Activated CD8-positive, alpha-beta T cell treated with anti-CD3 and anti-CD28 coated beads, Interleukin-2, amount 10 ng/mL, durations not matched to agents 7 days and 5 days (primary cell): ENCODE measurements at places on chromosomes 5 and 9. TPM values are rescaled to one million over a fixed set of nuclear protein-coding genes. Genes with fewer than 3 reads are reported as not detected.

DNA sequence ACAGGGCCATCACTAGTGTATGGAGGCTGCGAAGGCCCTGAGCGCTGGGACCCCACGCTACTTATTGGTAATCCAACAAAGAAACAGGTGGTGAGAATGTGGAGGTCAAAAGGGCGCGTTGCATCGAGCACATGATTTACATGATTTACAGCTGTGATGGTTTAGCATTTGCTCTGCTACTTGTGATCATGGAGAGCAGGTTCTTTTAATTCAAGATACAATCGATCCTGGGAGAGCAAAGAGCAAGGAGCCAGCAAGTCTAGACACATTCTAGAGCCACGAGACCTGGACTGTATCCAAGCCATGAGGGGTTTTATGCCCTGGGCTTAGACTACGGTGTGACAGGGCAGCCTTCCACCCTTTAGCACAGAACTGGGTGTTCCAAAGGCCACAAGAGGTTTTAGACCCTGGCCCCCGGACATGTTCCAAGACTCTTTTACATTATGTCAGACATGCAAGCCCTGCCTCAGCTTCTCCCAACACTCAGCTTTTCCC, 47.0 kb upstream of the CLK4 start:
- H3K27me3 ChIP-seq = no peaks in the 10 kb centered on the region
- H3K36me3 ChIP-seq = no peaks in the 10 kb centered on the region

- peaks cover 31% of the 10 kb centered on the region for H3K4me1 ChIP-seq
- peaks cover 6% of the 10 kb centered on the region for H3K27me3 ChIP-seq
- DNase-seq = no peak
- H3K36me3 ChIP-seq = peaks cover 46% of the 10 kb centered on the region
- H3K27ac ChIP-seq = peak overlapping the region; percentile 95
- H3K4me3 ChIP-seq = peak overlapping the region; percentile 92
Measured at GRCh38 chr5:6378766-6379103, 388 bp upstream of the MED10 start.

DNA sequence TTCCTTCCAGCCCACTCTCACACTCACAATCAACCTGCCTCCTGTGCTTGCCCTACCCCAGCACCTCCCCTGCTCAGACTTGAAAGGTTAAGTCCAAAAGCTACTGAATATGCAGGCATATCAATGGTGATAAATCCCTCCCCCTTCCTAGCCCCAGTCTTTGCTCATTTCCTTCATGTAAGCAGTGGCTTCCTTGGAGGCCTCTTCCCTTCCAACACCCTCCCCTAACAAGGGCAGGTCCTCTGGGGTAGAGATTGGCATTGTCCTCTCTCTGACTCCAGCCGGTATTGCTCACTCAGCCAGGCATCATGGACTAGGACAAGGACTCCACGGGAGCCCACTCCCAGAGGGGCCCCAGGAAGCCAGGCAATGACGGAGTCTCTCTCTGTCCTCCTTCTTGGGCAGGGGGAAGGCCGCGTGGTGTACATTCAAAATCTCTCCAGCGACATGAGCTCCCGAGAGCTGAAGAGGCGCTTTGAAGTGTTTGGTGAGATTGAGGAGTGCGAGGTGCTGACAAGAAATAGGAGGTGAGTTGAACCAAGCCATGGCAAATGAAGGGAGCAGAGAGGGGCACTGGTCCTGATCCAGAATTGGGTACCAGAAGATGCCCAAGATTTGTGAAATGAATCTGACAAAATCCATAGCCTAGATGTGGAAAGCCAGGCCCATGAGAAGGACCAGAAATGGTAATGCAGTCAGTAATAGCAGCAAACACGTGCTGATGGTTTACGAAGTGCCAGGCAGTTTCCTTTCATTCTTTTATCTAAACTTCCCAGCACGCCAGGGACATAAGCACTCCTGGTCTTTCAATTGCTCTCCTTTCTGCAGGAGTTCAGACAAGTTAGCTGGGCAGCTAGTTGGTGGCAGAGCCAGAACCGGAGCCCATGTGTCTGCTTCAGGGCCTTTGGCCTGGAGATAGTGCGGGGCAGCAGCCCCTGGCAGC, 102.5 kb downstream of the PDE6A start:
- no peak for DNase-seq
- H3K4me3 ChIP-seq = no peak overlapping the region
- no peaks in the 10 kb centered on the region for H3K4me1 ChIP-seq

DNA sequence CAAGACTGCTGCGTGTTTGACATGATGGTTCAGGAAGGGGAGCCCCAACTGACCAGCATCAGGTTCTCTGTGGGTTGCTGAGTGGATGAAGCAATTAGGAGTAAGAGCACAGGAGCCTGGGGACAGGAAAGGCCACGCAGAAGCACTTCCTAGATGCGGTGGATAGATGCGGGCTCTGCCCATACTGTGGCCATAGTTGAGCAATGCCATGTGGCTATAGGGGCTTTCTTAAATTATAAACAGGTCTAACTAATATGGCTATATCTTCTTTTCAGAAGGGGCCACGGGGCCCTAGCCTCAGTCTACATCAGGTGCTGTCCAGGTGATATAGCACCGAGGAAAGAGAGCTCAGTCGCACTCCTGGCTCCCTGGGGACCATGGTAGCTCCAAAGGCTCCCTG, 198.6 kb downstream of the GADD45G start:
- no peaks in the 10 kb centered on the region for H3K4me1 ChIP-seq
- no peak for DNase-seq
- no peak overlapping the region for H3K4me3 ChIP-seq
- no peak overlapping the region for H3K27ac ChIP-seq
- H3K27me3 ChIP-seq = peaks cover 35% of the 10 kb centered on the region
- no peaks in the 10 kb centered on the region for H3K36me3 ChIP-seq

DNA sequence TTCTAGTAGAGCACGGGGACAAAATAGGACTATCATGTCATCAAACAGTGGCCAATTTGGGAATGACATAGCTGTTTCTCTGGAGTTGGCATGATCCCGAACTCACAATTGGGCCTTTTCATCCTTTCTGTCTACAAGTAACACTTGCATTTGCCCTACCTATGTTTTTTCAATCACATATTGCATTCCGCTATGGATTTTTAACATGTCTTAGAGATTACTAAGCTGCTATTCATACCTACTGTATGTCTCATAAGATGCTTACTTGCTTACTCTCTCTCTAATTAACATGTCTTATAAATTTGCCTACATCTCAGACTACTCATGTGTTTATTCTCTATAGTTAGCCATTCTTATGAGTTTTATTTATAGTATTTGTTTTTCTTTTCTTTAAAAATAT, 341.2 kb upstream of the CTNND2 start:
- H3K27me3 ChIP-seq = no peaks in the 10 kb centered on the region
- no peaks in the 10 kb centered on the region for H3K36me3 ChIP-seq
- H3K27ac ChIP-seq = no peak overlapping the region
- H3K4me3 ChIP-seq = no peak overlapping the region
- DNase-seq = no peak
- no peaks in the 10 kb centered on the region for H3K4me1 ChIP-seq

DNA sequence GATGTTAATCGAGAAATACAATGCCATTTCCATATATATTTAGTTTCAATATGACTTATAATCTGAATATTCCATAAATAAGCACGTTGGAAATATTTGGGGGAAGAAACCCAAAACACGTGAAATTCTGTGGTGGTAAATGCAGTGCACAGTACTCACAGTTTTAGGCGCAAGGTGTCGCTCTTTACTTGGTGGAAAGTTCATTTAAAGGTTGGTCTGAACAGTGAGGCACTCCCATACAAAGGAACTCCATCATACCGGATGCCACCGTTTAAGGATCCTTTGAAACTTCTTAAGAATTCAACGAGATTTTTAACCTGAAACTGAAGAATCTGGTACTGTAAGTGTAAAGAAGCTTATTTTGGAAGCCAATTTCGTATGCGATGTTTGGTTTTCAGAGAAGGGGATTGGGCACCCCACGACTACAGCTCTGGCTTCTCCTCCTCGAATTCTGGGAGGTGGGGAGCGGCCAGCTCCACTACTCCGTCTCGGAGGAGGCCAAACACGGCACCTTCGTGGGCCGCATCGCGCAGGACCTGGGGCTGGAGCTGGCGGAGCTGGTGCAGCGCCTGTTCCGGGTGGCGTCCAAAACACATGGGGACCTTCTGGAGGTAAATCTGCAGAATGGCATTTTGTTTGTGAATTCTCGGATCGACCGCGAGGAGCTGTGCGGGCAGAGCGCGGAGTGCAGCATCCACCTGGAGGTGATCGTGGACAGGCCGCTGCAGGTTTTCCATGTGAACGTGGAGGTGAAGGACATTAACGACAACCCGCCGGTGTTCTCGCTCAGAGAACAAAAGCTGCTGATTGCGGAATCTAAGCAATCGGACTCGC, at the start of gene PCDHA11:
PCDHA11 (plus strand) TSS at position 237 of the 834 bp plus-strand sequence; CDS start at position 384, 147 bp downstream.
- H3K27me3 ChIP-seq = no peaks in the 10 kb centered on the region
- DNase-seq = no peak
- no peaks in the 10 kb centered on the region for H3K36me3 ChIP-seq
- H3K27ac ChIP-seq = no peak within 1 kb of the TSS
- H3K4me1 ChIP-seq = no peaks in the 10 kb centered on the region
- no peak within 1 kb of the TSS for H3K4me3 ChIP-seq

GRCh38 chr5:111223101-111223786, 940 bp upstream of the CAMK4 start:
- DNase-seq = peak; percentile 52
- no peaks in the 10 kb centered on the region for H3K27me3 ChIP-seq
- H3K4me1 ChIP-seq = peaks cover 16% of the 10 kb centered on the region

DNA sequence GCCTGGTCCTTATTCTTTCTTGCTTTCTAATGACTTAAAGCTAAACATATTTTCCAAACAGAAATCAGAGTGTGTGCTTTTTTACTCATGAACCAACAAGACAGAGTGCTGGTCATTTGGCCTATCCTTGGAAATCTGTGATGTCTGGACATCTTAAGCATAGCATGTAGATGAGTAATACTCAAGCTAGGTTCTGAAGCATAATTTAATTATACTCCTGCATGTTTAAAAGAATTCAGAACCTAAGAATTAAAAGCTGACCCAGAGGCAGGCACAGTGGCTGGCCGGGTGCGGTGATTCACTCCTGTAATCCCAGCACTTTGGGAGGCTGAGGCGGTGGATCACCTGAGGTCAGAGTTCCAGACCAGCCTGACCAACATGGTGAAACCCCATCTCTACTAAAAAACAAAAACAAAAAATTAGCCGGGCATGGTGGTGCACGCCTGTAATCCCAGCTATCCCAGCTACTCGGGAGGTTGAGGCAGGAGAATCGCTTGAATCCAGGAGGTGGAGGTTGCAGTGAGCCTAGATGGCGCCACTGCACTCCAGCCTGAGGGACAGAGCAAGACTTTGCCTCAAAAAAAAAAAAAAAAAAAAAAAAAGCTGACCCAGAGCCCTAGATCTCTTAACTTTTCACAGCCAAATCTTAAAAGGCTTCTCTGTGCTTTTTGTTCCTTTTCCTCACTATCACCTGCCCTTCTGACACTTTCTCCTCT, 16.2 kb upstream of the TJP2 start:
- H3K36me3 ChIP-seq = no peaks in the 10 kb centered on the region
- H3K4me1 ChIP-seq = no peaks in the 10 kb centered on the region
- no peak overlapping the region for H3K27ac ChIP-seq
- no peaks in the 10 kb centered on the region for H3K27me3 ChIP-seq

DNA sequence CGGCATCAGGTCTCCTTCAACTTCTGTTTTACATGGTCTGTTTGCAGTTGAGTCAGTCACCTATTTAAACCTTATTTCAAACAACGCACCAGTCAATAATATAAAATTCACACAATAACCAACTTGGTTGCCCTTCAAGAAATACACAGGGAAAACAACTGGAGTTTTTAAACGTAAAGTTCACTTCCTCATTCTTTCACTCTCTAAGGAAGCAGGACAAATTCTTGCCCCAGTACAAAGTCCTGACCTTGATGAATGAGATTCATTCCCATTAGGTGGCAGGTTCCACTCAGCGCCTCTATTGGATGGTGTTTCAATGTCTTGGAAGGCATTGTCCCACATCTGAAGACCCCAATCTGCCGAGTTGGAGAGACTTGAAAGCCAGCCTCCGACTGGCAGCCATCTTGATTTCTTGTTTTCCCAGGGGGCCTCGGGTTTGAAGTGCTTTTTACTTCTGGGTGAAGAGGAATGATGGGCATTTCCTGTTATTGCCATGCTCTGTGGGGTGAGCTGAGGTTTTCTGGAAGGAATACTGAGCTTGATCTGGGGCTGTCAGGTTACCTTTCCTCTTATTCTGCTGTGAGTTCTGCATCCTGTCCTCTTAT, 105.0 kb downstream of the ACER2 start:
- peaks cover 11% of the 10 kb centered on the region for H3K27me3 ChIP-seq
- no peak overlapping the region for H3K4me3 ChIP-seq
- H3K27ac ChIP-seq = no peak overlapping the region
- H3K4me1 ChIP-seq = peaks cover 18% of the 10 kb centered on the region
- no peak for DNase-seq

- peaks cover 5% of the 10 kb centered on the region for H3K36me3 ChIP-seq
- H3K27ac ChIP-seq = no peak overlapping the region
- DNase-seq = no peak
- peaks cover 20% of the 10 kb centered on the region for H3K27me3 ChIP-seq
- H3K4me1 ChIP-seq = peaks cover 25% of the 10 kb centered on the region
Measured at GRCh38 chr5:56666901-56667300, 148.4 kb upstream of the MAP3K1 start.

DNA sequence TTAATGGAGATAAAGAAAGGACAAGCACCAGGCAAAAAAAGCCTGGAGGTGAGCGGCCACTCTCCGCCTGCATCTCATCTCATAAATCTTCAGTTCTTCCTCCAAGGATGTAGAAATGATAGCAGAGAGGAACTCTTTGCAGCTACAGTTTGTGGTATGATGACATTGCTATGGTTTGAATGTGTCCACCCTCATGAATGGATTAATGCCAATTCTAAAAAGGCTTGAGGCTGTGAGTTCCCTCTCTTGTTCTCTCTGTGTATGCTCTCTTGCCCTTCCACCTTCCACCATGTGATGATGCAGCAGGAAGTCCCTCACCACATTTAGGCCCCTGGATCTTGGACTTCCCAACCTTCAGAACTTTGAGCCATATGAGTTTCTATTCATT, 126.4 kb downstream of the SPOCK1 start:
- no peaks in the 10 kb centered on the region for H3K4me1 ChIP-seq
- H3K36me3 ChIP-seq = no peaks in the 10 kb centered on the region
- no peak for DNase-seq
- H3K27me3 ChIP-seq = no peaks in the 10 kb centered on the region
- no peak overlapping the region for H3K27ac ChIP-seq

DNA sequence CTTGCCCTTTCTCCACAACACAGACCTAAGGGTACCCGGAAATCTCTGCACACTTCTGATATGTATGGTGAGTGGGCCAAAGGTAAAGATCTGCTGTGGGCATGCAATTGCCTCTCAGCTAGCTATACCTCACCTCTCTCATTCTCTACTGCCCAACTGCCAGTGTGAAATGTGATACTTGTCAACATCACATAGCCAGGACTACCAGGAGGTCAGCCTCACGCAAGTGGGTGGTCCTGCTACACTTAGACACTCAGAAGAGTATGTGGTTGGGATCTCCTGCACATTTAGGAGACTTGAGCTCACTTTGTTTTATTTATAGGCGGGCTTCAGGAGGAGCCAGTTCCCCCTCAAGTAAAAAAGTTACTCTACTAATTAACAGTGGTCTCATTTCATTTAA, 88.0 kb upstream of the MAN2A1 start:
- H3K4me3 ChIP-seq = no peak overlapping the region
- H3K27ac ChIP-seq = no peak overlapping the region
- H3K27me3 ChIP-seq = no peaks in the 10 kb centered on the region
- no peak for DNase-seq
- H3K4me1 ChIP-seq = no peaks in the 10 kb centered on the region

- no peaks in the 10 kb centered on the region for H3K4me1 ChIP-seq
- DNase-seq = no peak
- H3K4me3 ChIP-seq = no peak overlapping the region
- no peak overlapping the region for H3K27ac ChIP-seq
- no peaks in the 10 kb centered on the region for H3K36me3 ChIP-seq
Measured at GRCh38 chr5:39696672-39697398, 272.1 kb upstream of the DAB2 start.

The BSPRY gene
- total RNA-seq = 4.4 TPM

The SLC46A2 gene
- total RNA-seq = not detected

The MCC gene
- total RNA-seq = 7.6 TPM

The ZNF608 gene
- not detected for total RNA-seq

The CACNA1B gene
- not detected for total RNA-seq

The TICAM2 gene
- 0.55 TPM for total RNA-seq
